Uterine smooth muscle cell (primary cell): ENCODE measurements at places on chromosomes 11 and 22. TPM values are rescaled to one million over a fixed set of nuclear protein-coding genes. Genes with fewer than 3 reads are reported as not detected.

The TRPT1 gene
- total RNA-seq = 39.1 and 46.2 TPM in 2 replicates

The OLFML1 gene
- 4.2 and 10.5 TPM in 2 replicates for total RNA-seq

The LARGE1 gene
- total RNA-seq = 27.2 and 41.1 TPM in 2 replicates

The RASD2 gene
- total RNA-seq = under 0.01 TPM in 1 of 2 replicates, not detected in the other

The HMOX1 gene
- 62.6 and 167 TPM in 2 replicates for total RNA-seq

The TRIM66 gene
- total RNA-seq = 5.9 and 7.5 TPM in 2 replicates

The KLHDC7B gene
- total RNA-seq = 0.11 and 0.62 TPM in 2 replicates

The GAB2 gene
- total RNA-seq = 8.3 and 11.2 TPM in 2 replicates

The PIK3IP1 gene
- 22.2 and 22.7 TPM in 2 replicates for total RNA-seq

The APOBEC3C gene
- total RNA-seq = 8.2 and 8.5 TPM in 2 replicates

The RPS3 gene
- 1,878 and 2,289 TPM in 2 replicates for total RNA-seq

The TESMIN gene
- total RNA-seq = 0.87 and 1.7 TPM in 2 replicates

The PDGFB gene
- 0.11 TPM in 1 of 2 replicates, not detected in the other for total RNA-seq

The NPAS4 gene
- not detected in 2 replicates for total RNA-seq

The ENTHD1 gene
- total RNA-seq = not detected in 2 replicates

The GAL3ST1 gene
- 0.11 TPM in 1 of 2 replicates, not detected in the other for total RNA-seq

The MPZL3 gene
- 0.62 and 1.8 TPM in 2 replicates for total RNA-seq

The FGF19 gene
- total RNA-seq = not detected in 2 replicates

The BRSK2 gene
- total RNA-seq = 0.50 TPM in 1 of 2 replicates, not detected in the other

The MRGPRX3 gene
- 0.12 TPM in 1 of 2 replicates, not detected in the other for total RNA-seq

The SLC22A8 gene
- total RNA-seq = under 0.01 TPM in 1 of 2 replicates, not detected in the other

The ISX gene
- not detected in 2 replicates for total RNA-seq

The B4GALNT4 gene
- total RNA-seq = 1.00 and 1.8 TPM in 2 replicates

The PRR5 gene
- total RNA-seq = 4.6 and 9.4 TPM in 2 replicates

The KCNJ1 gene
- under 0.01 TPM in 1 of 2 replicates, not detected in the other for total RNA-seq

The KIF18A gene
- 9.0 and 40.0 TPM in 2 replicates for total RNA-seq

The ANO9 gene
- total RNA-seq = not detected in 2 replicates
